ENCODE measurements at places on chromosomes 1 and 21.

GRCh38 chr1:113409363-113409762 is 19.0 kb downstream of the MAGI3 start:
- DNase-seq: no peak

GRCh38 chr1:6872573-6873261 is 87.5 kb downstream of the CAMTA1 start:
- peak; percentile 13 for DNase-seq

DNA sequence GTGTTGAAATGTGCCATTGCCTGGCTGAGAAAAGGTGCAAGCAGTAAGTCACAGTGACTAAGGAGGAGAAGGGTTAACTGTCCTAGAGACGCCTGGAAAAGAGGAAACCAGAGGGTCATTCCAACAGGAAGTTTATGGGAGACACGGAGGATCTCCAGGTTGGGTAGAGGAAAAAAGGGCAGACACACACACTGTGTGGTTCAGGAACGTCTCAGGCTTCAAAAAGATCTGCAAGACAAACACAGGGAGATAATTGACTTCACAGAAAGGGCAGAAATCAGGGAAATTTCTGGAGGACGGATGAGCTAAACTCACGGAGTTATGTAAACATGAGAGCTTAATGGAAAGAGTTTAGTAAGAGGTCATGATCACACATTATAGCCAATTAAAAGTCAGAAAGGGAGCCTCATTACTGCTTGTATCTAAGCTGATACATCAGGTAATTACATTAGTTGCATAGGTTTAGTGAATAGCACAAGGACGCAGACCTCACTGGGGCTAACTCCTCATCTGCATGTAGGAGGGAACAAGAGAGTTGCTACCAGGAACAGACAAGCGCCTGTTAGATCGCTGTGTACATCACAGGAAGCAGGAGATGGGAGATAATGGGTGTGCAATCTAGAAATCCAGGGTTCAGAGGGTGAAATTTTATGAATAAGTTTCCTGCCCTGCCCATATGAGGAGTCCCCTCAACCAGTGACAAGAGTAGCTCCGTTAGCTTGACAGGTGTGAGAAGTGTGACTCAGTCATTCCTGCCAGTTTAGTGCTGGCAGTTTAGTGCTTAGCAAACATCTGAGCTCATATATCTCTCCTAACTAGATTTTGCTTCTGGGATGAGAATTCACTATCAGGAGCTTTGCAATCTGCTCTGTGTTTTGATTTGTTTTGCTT is 96.6 kb upstream of the TNR start:
- no peak for DNase-seq

- DNase-seq: peak; percentile 36
These were observed 16.5 kb downstream of the RGL1 start for GRCh38 chr1:183821309-183821888.

DNA sequence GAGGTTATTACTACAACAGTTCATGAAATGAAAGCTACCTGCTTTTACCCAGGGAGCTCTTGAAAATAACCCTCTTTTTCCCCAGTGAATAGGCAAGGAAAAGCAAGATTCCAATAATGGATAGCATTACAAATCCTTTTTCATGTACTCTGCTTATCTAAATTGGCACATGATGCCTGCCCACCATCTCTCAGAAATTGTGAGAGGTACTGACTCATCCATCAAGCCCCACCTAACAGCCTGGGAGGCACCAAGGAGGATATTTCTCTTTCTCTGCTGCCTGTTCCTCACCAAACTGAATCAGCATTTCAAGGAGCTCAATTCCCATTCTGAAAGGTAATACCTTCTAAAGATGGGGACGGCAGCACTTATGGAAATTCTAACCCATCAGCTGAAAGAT is 34.4 kb downstream of the PALMD start:
- DNase-seq: peak; percentile 67

GRCh38 chr1:218312509-218312908 is 27.4 kb downstream of the RRP15 start:
- peak; percentile 36 for DNase-seq
